AG04450 (cell line): ENCODE measurements at places on chromosomes 16 and 17. TPM values are rescaled to one million over a fixed set of nuclear protein-coding genes. Genes with fewer than 3 reads are reported as not detected.
A peak's percentile ranks its signal among the peaks of the same experiment; 100 is the strongest.

Gene WDR90
- 2.1 and 2.5 TPM in 2 replicates for polyA plus RNA-seq

DNA sequence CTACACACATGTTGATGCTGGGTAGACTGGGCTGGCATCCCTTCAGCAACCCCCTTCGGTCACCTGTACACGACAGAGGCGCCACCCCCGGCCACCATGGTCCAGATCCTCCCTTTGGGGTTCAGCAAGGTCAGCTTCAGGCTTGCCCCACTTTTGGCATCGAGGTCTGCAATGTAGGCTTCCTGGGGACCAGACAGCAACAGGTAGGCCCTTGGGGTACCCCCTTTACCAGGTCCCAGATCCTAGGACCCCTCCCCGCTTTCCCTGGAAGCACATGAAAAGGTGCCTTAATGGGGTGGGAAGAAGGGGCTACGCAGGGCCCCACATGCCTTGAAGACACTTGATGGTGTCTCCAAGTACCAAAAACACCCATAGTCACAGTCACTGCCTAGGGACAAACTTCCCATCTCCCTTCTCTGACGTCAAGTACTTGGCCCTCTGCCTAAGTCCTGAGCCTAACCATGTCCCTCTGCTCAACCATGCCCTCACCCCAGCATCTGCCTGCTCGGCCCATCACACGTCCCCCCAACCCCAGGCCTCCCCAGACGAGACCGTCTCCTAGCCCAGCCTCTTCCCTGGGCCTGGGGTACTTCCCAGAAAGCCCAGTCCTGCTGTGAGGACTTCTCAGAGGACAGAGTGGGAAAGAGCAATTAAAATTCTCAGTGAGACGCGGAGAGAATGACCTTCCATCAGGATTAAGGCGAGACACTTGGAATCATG lies 12.1 kb downstream of the ACLY start:
- no peak for DNase-seq

- DNase-seq, result no peak
These were observed 3.9 kb upstream of the WNT9B start for GRCh38 chr17:46847204-46848191.

Gene TP53TG3
- not detected in 2 replicates for polyA plus RNA-seq

Gene GAN
- 3.3 and 4.3 TPM in 2 replicates for polyA plus RNA-seq

GRCh38 chr17:14308636-14308964 lies 7.7 kb downstream of the HS3ST3B1 start:
- DNase-seq, result no peak

Gene EPX
- polyA plus RNA-seq, result not detected in 2 replicates

- peak; percentile 68 for DNase-seq
These were observed 217.8 kb downstream of the SPECC1 start for GRCh38 chr17:20226814-20227482.

DNA sequence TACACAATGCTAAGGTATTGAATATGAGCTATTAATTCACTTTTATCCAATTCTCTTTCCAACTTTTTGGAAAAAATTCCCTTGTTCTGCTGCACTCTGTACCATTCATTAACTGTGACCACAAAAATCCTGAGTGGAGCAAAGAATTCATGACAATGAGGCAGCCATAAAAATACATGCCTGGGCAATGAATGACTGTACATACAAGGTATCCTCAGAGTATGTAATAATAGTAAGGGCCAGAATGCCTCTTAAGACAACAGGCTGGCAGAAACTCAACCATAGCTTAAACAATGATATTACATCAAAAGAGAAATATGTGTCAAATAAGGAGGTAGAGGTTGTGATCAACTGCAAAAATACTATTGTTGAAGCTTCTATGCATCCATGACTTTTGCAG lies 74.7 kb upstream of the CA10 start:
- DNase-seq, result no peak

GRCh38 chr16:79598348-79599181 lies 2.0 kb downstream of the MAF start:
- no peak for DNase-seq

Gene TMEM114
- polyA plus RNA-seq, result not detected in 2 replicates

Gene KCNH6
- polyA plus RNA-seq, result 0.04 and 0.06 TPM in 2 replicates

DNA sequence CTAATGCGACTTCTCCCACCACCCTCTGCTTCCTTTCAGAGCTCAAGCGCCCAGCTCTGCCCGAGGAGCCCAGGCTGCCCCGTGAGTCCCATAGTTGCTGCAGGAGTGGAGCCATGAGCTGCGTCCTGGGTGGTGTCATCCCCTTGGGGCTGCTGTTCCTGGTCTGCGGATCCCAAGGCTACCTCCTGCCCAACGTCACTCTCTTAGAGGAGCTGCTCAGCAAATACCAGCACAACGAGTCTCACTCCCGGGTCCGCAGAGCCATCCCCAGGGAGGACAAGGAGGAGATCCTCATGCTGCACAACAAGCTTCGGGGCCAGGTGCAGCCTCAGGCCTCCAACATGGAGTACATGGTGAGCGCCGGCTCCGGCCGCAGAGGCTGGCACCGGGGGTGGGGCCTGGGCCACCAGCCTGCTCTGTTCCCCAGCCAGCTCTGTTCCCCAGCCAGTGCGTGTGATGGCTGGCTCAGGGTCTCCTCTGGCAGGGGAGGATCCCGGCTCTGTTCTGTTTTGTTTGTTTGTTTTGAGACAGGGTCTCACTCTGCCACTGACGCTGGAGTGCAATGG lies 18.7 kb downstream of the CRISPLD2 start:
- no peak for DNase-seq

Gene TBC1D3C
- not detected in 2 replicates for polyA plus RNA-seq

Gene OR3A3
- polyA plus RNA-seq, result not detected in 2 replicates

DNA sequence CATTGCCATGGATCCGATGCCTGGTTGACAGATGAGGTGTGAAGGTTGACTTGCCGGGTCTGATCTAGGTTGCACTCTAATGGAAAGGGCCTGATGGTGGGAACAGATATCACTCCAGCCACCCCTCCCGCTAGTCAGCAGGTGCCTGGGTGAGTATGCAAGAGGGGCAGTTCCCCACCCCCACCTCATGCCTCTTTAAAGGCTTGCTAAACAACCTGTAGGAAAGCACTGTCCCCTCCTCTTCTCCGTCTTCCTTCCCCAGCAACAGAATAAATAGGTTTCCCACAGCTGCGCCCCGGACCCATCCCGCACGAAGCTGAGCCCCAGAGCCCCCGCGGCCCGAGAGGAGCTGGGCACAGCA lies 746 bp upstream of the TMEM132E start:
- no peak for DNase-seq

GRCh38 chr17:62070900-62071299 lies 5.8 kb upstream of the MED13 start:
- DNase-seq, result no peak

Gene DNAAF1
- polyA plus RNA-seq, result not detected in 2 replicates
